GM23338 (cell line): ENCODE measurements at places on chromosomes 16 and 17. TPM values are rescaled to one million over a fixed set of nuclear protein-coding genes. Genes with fewer than 3 reads are reported as not detected.

GRCh38 chr17:62581764-62582163, 45.7 kb upstream of the MRC2 start:
- no peak for DNase-seq

- peak; percentile 66 for DNase-seq
Observed at GRCh38 chr16:78211946-78212345, 112.5 kb downstream of the WWOX start.

GRCh38 chr17:77786740-77787505, 171.6 kb upstream of the TNRC6C start:
- DNase-seq: peak; percentile 83

DNA sequence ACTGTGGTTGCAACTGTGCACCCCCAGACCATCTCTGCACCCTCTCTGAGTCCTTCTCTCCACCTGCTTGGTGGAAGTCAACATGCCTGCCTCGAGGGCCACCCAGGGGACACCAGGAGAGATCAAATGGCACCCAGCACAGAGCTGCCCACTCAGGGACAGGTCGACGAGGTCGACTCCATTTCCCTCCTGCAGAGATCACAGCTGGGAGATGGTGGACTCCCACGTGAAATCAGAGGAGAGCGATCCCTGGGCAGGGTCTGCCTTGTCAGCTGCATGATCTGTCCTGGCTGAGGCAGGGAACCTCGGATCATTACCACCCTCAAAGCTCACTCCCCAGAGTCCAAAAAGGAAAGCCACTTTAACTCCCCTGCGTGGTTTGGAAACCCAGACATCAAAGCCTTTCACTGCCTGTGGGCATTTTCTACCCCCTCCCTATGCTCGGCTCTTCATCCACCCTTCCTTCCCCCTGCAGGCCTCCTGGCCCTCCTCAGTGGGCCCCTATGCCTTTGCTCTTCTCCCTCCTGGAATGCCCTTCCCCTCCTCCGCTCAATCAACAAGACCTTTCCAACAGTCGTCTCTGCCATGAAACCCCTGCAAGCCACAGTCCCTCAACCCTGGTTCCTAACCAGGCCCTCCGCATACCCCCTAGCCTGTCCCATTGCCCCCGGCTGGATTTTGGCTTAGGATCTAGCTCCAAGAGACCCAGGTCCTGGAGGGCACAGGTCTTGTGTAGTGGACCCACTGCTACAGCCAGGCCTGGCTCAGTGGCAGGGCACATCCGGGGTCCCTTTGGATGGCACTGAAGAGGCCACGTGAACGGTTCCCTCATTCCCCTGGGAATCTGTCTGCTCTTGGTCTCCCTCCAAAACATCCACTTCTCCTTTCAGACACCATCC, 103.8 kb upstream of the RPL38 start:
- DNase-seq: no peak

GRCh38 chr16:68046106-68046505, 23.0 kb downstream of the DUS2 start:
- DNase-seq: no peak

GRCh38 chr16:83785455-83785854, 22.3 kb upstream of the HSBP1 start:
- no peak for DNase-seq

DNA sequence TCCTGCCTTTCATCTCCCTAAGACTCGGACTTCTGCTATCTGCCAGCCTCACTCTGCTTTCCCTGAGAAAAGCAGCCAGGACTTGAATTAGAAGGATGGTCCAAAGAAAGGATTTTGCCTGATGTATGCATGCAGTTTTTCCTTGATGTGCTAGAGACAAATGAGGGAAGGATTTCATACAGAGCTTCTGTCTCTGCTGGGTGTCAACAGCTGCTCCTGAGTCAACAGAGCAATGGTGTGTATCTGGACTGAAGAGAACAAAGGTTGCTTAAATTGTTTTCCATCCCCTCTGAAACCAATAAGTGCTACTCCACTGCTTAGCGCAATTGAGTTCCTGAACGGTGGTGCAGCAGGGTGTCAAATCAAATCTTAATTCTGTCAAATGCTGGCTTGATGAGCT, 680.6 kb upstream of the C16orf82 start:
- no peak for DNase-seq

The VASN gene
- 7.1 and 8.0 TPM in 2 replicates for polyA plus RNA-seq

The ARHGDIG gene
- polyA plus RNA-seq: 0.24 and 0.78 TPM in 2 replicates

The KCNH6 gene
- polyA plus RNA-seq: 1.1 and 1.3 TPM in 2 replicates
